GM23248 (cell line): ENCODE measurements at places on chromosomes 7 and 10. TPM values are rescaled to one million over a fixed set of nuclear protein-coding genes. Genes with fewer than 3 reads are reported as not detected.

GRCh38 chr7:143516981-143517380 is 39.3 kb downstream of the TAS2R41 start:
- DNase-seq: peak; percentile 10

- no peak for DNase-seq
These were observed 109.4 kb downstream of the ADAM12 start for GRCh38 chr10:126278851-126279250.

DNA sequence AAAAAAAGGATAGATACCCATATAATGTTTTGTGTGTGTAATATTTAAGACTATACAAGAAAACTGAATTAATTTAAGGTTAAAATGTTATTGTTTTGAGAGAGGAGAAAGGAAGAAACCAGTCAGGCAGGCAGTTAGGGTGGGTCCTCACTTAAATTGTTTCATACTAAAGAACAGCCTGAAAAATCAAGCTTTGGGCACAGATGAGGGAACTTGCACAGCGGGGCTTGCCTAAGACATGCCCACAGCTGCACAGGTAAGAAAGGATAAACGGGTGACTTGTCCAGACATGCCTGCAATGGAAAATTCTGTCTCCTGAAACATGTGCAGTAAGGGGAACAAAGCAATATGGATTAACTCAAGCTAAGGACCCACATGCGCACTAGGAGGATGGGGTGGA is 158.4 kb downstream of the BBS9 start:
- DNase-seq: no peak

GRCh38 chr10:120989996-120990598 is 138.9 kb downstream of the WDR11 start:
- no peak for DNase-seq

DNA sequence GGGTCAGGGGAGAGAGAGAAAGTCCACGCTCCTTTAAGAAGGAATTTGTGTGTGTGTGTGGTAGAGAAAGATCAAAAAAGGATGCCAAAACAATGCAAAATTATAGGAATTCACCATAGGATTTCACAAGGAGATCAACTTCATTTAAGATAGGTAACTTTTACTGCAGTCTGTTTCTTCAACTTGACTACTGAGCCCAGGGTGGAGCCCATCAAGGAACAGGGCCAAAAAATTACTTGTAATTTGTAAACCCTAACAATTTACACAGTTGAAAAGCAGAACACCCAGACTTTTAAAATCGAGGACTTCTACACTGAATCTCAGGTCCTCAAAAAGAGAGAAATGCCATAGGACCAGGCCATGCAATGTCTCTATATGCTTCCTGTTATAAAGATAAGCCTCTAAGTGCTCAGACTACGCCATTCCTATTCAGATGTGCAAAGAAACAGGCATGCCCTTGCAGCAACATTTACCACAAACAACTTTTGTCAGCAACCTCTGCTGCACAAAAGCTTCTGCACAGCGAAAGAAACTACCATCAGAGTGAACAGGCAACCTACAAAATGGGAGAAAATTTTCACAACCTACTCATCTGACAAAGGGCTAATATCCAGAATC is 10.6 kb upstream of the GIMAP4 start:
- no peak for DNase-seq

DNA sequence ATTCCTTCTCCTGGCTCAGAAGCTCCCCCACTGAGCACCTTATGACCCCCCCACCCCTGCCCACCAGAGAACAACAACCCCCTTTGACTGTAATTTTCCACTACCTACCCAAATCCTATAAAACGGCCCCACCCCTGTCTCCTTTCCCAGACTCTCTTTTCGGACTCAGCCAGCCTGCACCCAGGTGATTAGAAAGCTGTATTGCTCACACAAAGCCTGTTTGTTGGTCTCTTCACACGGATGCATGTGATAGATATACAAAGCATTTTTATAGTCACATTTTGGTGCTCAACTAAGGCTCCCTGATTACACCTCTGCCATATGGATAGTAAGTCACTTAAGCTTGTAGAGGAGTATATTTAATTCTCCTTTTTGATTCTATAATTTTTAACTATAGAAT is 985.8 kb downstream of the REEP3 start:
- DNase-seq: no peak

- DNase-seq: peak; percentile 72
These were observed 134.8 kb downstream of the PHTF2 start for GRCh38 chr7:77933394-77933793.

DNA sequence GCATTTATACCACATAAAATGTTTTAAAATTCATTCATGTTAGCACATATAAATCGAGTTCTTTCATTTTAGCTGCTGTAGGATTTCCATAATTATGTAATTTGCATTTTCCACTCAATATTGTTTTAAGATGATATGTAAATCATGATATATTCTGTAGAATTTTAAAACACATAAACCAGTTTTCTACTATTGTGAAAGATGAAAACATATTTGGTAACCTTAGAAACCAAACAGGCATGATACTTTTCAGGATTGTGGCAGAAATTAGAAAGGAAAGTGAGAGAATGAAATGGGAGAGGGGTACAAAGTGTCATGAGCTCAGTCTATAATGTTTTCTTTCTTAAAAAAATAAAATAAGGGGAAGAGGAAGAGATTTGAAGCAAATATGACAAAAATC is 269.3 kb downstream of the PPP1R3A start:
- DNase-seq: no peak

DNA sequence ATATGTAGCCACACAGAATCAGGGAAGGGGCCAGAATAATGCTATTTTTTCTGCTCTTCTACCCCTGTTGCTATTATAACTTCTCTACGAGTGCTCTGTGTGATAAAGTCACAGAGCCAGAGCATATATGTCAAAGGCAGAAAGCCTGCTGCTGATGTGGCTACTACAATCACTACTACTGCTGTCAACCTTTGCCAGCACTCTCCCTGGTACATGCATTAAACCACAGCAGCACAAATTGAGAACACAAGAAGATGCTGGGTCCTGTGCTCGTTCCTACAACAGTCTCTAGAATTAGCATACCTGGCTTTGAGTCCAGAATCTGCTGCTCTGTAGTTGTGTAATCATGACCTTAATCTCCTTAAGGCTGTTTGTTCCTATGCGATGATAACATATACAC is 108.6 kb downstream of the SEMA3A start:
- DNase-seq: no peak

DNA sequence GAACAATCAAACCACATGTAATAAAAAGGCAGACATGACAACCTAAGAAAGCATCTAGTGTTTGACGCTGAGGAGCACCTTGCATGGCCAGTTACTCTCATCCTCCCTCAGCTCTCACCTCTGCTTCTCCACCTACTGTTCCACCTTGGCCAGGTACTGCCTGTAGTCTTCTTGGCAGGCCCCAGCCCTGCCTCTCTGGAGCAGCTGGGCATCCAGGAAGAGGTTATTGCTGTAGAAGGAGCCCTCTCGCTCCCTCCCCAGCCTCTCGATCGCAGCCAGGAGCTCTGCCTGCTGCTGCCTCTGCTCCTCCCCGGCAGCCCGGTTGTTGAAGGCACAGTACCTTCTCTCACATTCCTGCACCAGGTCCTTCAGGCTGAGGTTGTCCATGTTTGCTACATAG is 9.7 kb downstream of the GIMAP5 start:
- DNase-seq: no peak

DNA sequence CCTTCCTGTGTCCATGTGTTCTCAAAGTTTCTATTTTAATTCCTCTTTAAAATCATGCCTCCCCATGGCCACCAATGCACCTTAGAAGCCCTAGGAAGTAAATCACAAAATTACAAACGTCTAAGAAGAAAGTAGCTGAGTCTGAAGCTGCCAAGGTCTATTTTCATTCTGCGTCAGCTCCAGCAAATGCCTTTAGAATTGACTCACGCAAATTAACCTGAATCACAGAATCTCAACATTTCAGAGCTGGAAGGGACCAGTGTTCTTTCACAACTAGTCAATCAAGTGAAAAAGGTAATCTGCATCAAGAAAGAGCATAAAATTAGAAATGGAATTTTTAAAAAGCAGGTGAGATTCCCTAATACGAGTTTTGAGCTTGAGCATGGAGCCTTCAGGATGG is 1017.6 kb downstream of the SORCS3 start:
- DNase-seq: no peak

GRCh38 chr10:3074145-3074665 is 6.9 kb downstream of the PFKP start:
- DNase-seq: no peak

DNA sequence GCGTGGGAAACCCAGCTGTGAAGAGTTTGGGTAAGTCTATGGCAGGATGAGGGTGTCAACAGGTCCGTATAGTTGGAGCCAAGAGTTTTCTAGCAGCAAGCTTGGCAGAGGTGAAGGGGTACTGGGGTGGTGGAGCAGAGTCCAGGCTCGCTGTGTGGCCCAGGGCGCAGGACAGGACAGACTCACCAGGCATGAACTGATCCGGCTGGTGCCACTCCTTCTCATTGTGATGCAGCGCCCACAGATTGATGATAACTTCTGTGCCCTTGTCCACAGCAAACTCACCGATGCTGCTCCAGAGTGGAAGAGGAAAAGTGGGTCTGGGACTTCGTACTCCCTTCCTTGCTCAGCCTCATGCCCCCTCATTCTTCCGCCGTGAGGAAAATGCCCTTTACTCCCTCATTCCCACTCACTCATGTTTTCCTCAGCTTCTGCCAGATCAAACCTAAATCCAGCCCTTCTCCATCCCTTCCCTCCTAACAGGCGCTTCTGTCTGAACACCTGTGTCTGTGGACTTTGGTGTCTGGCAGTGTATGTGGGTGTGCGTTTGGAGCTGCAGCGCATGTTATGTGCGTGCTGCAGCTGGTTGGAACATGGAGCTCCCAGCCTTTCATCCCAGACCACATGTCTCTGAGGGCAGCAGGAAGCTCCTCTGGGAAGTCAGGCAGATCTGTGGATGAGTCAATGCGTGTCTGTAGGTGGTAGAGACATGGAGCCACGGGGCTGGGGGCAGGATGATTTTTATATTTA is 5.7 kb downstream of the CYP17A1 start:
- DNase-seq: peak; percentile 67

GRCh38 chr10:97731346-97732051 is 5.4 kb upstream of the ZFYVE27 start:
- DNase-seq: peak; percentile 89

GRCh38 chr7:106715730-106716129 is 54.8 kb upstream of the CCDC71L start:
- DNase-seq: no peak

GRCh38 chr7:98137826-98138151 is 31.1 kb downstream of the LMTK2 start:
- DNase-seq: no peak

- DNase-seq: no peak
These were observed 121.9 kb downstream of the RALA start for GRCh38 chr7:39745320-39745719.

DNA sequence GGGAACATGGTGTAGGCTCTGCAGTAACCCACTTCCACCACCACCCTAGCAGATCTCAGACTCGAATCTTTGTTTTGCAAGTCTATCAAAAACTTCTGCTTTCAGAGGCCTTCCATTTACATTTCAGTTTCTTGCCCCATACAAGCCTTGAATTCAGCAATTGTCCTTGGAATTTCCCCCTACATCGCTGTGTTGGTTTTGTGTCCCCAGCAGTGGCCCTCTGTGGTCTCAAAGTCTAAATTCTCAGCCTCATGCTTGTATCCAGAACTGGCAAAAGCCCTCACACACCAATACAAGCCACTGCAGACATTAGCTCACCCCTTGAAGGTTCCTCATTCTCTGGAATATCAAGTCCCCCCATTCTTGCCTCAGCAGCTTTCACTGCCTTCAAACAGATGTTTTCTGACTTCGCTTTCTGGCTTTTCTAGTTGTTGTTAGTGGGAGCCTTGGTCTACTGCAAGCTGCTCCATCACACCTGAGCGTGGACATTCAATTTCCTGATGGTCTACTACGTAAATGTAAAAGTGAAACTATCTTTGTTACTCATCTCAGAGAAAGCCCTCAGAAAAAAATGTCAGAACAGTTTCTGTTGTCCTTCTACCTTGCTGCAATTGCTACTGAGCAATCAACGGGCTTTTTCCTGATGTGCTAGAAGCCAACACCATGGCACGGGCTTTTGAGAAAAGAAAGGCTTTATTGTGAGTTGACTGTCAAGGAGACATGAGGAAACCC is 1.8 kb upstream of the NUB1 start:
- no peak for DNase-seq

- DNase-seq: no peak
These were observed 11.5 kb downstream of the AKR1E2 start for GRCh38 chr10:4837551-4837950.

- DNase-seq: no peak
These were observed 63.5 kb downstream of the AFAP1L2 start for GRCh38 chr10:114340816-114341215.

- DNase-seq: no peak
These were observed 106.4 kb upstream of the DNAJB12 start for GRCh38 chr10:72461085-72461484.

- no peak for DNase-seq
These were observed 45.7 kb downstream of the BEND7 start for GRCh38 chr10:13483073-13483472.

DNA sequence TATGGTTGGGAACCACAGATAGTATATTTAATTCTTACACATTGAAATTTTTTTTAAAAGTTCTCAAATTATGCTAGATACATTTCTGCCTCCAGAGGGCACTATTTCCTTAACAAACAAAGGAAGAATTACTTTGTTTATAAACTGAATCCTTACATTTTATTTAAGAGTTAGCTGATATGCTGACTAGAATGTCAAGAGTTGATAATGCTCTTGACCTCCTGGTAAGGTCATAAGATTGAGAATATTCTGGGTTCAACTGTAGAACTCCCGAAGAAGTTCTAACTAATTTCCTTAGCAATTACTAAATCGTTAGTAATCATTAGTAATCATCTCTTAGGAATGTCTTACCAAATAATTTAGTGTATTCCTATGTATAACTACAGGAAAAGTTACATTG is 95.3 kb upstream of the CYP26C1 start:
- peak; percentile 62 for DNase-seq

- no peak for DNase-seq
These were observed 416.1 kb downstream of the MDFIC start for GRCh38 chr7:115338016-115338415.

DNA sequence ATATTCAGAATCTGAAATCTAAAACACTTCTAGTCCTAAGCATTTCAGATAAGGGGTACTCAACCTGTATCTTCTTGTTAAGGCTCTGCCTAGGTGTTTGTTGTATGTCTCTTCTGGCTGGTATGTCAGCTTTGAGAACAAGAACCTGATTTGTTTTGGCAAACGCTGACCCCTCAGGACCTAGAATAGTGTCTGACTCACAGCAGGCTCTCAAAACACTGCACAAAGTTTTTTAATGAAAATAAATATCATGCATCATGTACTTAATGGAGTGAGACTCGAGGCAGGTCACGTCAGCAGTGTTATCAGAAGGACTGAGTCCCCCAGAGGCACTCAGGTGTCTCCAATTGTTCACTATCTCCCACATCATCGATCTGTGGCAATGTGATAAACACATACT is 99.1 kb downstream of the GLI3 start:
- DNase-seq: no peak

GRCh38 chr7:7766671-7767070 is 48.3 kb upstream of the RPA3 start:
- DNase-seq: peak; percentile 6

- no peak for DNase-seq
These were observed 3.3 kb downstream of the EPHA1 start for GRCh38 chr7:143405173-143406001.

Gene EIF3A
- 91.3 and 98.6 TPM in 2 replicates for total RNA-seq

Gene EPHA1
- not detected in 2 replicates for total RNA-seq

Gene MSMB
- total RNA-seq: not detected in 2 replicates

Gene OPN4
- total RNA-seq: not detected in 2 replicates

Gene ADIRF
- 17.6 and 34.1 TPM in 2 replicates for total RNA-seq

Gene ARPC1A
- 155 and 209 TPM in 2 replicates for total RNA-seq

Gene NOM1
- total RNA-seq: 13.7 and 17.9 TPM in 2 replicates

Gene RNF133
- total RNA-seq: not detected in 2 replicates

Gene TMEM140
- 1.6 and 4.4 TPM in 2 replicates for total RNA-seq

Gene ELAPOR2
- total RNA-seq: 1.0 and 1.8 TPM in 2 replicates

Gene AGR3
- not detected in 2 replicates for total RNA-seq

Gene TMEM106B
- 63.0 and 80.5 TPM in 2 replicates for total RNA-seq

Gene CLRN3
- not detected in 2 replicates for total RNA-seq
